ENCODE measurements at places on chromosomes 7 and 10. TPM values are rescaled to one million over a fixed set of nuclear protein-coding genes. Genes with fewer than 3 reads are reported as not detected.

Gene MYOZ1
- total RNA-seq, result 1.1 TPM

Gene PRSS37
- total RNA-seq, result not detected

Gene HHEX
- 15.3 TPM for total RNA-seq

Gene OR2A12
- total RNA-seq, result not detected

Gene MEIG1
- total RNA-seq, result not detected

Gene UCN3
- total RNA-seq, result not detected

Gene WNT8B
- total RNA-seq, result not detected

Gene NPTX2
- 3.8 TPM for total RNA-seq

Gene BLVRA
- 64.4 TPM for total RNA-seq

- no peak for DNase-seq
Observed at GRCh38 chr10:133235932-133236331, 1.7 kb upstream of the VENTX start.

GRCh38 chr7:147535701-147536111 is 1054.9 kb upstream of the C7orf33 start:
- no peak for DNase-seq

- DNase-seq, result no peak
Observed at GRCh38 chr10:7833210-7833609, 14.9 kb downstream of the TAF3 start.

DNA sequence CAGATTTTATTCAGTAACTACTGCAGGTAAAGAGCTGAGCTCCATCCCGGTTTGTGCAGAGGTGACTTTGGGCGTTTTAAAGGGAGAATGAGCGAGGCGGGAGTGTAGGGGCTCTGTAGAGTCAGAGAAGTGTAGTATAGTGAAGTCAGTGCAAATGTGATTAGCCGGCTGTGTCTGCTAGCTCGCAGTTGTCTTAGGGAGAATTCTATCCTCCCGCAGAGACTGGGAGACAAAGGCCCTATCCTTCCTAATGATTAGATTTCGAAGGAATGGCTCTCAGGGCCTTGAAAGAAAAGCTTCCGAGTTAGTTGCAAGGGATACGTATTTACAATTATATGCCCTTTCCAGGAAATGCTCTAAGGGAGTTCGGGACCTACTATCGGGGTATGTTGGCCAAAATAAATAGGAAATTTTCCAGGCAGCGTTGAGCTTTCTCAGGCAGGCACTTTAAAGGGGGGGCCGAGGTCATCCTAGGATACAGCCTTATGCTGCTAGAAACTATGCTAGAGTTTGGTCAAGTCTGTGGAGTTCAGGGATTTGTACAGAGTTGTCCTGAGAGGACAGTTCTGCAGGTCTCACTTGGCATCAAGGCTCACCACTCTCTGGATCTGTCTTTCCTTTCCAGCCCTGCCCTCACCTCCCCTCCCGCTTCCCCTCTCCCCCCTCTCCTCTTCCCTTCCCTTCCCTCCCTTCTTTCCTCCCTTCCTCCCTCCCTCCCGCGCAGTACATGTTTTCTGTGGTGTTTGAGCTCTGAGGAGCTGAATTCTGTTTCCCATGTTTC is 825 bp downstream of the MRPL32 start:
- peak; percentile 61 for DNase-seq

GRCh38 chr7:66466081-66466600 is 162.5 kb upstream of the KCTD7 start:
- DNase-seq, result no peak

DNA sequence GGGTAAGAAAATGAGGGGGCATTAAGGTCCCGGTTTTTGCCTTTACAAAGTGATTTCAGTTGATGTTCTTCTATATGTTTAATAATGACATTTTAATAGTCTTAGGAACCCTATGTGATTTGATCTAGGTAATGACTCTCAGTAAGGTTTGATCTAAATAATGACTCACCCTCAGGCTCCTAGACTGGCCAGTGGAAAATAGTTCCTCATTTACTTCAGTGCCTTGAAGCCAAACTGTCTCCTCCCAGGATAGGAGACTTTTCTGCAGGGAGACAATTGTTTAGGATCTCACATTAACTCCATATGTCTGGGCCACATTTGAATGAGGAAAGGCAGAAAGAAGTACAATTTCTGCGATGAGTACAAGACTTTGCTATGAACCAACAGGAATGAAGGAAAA is 1331.9 kb downstream of the XPNPEP1 start:
- no peak for DNase-seq

DNA sequence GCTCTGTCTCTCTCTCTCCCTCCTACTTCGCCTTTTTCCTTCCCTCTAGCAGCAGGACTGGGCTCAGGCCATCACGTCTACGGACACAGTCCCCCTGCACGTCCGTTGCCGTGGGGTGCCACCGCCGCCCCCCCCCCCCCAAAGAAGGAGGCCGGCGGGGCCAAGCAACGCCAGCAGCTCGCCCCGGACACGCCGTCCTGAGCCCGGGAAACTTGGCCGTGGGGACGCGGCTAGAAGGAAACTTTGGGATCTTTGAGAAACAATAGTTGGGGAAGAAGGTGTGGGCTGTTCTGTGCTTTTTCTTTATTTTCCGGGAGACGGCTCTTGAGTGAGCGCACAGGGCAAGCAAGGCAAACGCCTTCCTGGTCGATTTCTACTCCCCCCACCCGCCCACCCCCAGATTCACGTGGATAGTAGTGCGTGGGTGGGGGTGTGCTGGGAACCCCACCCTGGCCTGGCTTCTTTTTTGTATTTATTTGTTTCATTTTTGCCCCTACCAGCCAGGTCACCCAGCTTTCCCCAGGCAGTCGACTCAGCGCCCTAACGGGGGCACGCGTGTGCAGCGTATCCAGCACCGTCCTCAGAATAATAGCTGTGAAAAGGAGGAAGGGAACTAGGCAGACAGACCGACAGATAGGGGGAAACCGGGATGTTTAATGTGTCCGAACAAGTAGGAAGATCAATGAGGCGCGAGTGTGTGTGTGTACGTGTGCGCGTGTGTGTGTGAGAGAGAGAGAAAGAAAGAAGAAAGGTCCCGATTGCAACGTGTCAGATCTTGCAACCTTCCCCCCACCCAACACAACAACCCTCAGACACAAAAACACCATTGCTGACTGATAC is 1.4 kb downstream of the MXI1 start:
- DNase-seq, result no peak

DNA sequence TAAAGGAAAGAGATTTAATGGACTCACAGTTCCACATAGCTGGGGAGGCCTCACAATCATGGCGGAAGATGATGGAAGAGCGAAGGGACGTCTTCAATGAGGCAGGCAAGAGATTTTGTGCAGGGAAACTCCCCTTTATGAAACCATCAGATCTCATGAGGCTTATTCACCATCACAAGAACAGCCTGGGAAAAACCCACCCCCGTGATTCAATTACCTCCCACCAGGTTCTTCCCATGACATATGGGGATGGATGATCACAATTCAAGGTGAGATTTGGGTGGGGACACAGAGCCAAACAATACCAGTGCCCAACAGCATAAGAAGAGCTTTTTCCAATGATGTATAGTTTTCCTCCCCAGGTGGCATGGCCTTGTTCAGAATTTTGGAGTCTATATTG is 11.2 kb upstream of the C7orf33 start:
- no peak for DNase-seq

- DNase-seq, result no peak
Observed at GRCh38 chr7:78779788-78780187, 673.7 kb downstream of the MAGI2 start.

GRCh38 chr10:122294511-122295450 is 23.7 kb downstream of the BTBD16 start:
- no peak for DNase-seq

DNA sequence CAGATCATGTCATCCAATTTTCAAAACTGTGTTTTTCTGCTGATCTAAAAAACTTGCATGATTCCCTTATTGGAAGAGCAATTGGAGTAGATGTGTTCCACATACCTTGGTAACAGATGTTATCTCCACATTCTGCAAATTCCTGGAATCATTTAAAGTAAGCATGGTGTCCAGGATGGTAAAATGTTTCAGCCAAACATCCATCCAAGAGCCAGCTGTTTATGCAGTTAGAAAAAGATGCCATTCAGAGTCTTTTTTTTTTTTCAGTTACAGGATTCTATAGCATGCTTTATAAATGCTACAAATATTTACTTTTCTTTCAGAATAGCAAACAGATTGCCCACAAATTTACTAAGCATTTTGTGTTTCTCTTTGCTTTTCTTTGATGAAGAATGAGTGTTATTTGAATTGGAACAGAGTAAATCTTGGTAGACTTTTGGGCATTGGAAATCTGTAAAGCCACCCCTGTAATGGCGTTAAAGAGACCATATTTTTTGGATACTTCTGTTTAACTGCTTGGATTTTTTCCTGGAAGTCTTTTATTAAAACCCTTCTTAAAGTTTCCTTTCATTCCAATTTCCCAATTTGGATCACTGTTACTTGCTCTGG is 149.8 kb downstream of the GNAT3 start:
- no peak for DNase-seq

DNA sequence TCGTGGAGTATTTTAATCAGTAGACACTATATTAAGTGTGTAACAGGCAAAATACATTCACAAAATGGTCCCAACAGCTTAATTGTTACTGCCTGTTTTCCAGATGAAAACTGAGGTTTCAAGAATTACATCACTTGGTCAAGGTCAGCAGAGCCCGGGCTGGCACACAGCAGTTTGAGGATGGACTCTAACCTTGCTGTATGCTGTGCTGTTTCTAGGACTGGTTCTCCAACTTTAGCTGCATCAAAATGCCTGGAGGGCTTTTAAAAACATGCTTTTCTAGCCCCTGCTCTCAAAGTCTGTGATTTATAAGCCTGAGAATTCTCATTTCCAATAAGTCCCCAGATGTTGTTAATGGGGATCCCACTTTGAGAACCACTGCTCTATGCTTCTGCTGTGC is 247.1 kb upstream of the FZD8 start:
- no peak for DNase-seq

DNA sequence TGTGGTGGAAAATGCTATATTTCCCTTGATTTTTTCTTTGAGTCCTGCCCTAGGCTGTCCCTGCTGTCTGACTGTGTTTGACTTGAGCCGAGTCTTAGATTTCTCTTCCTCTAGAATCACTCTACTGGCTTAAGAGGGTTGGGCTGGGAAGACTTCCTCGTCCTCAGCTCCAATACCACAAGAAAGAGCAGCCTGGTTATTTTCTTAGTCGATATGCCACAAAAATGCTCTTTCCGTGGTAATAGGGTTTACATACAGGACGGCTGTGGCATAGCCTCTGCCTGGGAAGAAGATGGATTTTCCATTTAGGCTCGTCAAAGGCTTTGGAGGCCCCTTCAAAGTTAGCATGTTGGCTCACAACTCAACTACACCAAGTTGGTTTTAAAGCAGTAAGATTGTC is 212.0 kb upstream of the IGFBP3 start:
- DNase-seq, result no peak

DNA sequence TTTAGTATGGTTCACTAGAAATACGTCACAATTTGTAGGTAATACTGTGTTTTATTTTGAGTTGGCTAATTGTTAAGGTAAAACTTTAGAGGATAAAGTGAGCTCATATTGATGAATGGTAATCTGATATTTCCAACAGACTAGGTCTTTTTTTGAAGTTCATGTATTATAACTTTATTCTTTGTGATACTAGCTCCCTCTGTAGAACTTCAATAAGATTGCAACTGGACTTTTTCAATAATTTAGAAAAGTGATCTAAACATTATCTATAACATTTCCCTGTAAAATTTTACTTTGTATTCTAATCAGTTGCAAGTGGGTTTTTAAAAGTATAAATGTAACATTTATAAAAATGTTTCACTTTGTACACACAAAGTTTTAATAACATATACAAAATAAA is 83.5 kb downstream of the ADK start:
- DNase-seq, result no peak

DNA sequence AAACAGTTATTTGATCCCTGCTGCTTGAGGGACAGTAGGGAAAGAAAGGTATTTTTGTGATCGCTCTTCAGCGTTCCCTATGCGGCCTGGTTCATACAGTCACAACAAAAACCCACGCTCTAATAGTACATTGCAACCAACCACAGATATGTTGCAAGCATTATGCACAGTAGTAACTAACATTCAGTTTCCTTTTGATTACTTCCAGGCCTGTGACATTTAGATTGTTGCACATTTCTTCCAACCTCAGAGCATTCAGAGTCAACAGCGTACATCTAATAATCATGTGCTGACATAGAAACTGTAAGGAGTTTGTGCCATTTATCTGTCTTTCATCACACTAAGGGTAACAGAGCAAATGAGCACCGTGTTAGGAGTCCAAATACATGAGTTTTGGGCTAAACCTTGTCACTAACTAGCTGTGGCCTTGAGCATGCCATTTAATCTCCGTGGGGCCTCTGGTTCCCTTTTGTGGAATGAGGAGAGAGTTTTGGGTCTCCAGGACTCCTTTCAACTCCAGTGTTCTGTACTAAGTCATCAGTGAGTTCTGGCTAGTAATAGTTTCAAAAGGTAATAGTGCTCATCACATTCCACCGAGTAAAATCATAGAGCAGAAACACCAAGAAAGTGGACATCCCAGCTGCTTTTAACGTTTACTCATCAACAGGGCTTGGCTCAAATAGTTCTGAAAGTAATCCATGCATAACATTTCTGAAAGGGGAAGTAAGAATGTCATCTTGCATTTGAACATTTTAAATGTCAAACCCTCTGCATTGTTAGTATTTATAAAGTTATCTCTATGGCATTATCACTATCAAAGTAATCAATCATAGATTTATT is 99.0 kb upstream of the FZD1 start:
- no peak for DNase-seq

DNA sequence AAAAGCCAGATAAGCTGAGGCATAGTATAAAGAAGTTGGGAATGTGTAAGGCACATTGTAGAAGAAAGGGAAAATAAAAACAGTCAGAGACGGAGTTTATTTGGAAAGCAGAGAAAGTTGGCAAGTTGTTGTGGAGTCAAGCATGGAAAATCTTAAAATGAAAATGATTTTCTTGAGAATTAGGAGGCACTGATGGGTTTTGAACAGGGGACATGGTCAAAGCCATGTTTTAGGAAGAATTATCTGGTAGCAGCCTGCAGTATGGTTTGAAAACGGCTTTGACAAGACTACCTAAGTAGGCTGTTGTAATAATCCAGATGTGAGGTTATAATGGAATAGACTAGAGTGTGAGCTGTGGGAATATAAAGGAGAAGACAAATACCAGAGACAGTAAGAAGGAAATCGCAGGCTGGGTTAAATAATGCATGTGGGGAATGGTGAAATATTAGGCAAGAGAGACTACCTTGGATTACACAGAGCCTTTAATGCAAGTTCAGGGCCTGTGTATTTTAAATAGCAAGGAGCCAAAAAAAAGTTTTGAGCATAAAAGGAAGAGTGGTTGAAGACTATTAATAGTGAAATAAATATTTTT is 130.4 kb upstream of the MEOX2 start:
- DNase-seq, result no peak
